ENCODE measurements at places on chromosomes 11 and 22.

GRCh38 chr11:111851067-111851466 is 20.3 kb downstream of the ALG9 start:
- no peak for DNase-seq

GRCh38 chr11:66639066-66639813 is 737 bp downstream of the RBM4 start:
- peak; percentile 33 for DNase-seq

DNA sequence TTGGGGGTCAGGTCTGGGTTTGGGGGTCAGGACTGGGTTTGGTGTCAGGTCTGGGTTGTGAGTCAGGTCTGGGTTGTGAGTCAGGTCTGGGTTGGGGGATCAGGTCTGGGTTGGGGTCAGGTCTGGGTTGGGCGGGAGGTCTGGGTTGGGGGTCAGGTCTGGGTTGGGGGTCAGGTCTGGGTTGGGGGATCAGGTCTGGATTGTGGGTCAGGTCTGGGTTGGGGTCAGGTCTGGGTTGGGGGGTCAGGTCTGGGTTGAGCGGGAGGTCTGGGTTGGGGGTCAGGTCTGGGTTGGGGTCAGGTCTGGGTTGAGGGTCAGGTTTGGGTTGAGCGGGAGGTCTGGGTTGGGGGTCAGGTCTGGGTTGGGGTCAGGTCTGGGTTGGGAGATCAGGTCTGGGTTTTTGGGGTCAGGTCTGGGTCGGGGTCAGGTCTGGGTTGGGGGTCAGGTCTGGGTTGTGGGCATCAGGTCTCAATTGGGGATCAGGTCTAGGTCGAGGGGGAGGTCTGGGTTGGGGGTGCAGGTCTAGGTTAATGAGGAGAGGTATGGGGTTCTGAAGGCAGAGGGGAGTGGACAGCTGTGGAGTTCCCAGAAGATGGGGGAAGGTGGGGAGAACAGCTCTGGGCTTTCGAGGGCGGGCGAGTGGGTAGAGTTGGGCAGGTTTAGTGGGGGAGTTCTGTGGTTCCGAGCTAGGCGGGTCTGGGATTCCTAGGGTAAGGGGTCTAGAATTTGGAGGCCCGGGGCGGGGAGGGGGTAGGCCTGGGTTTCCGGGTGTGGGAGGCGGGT is 629 bp downstream of the TTLL8 start:
- no peak for DNase-seq

DNA sequence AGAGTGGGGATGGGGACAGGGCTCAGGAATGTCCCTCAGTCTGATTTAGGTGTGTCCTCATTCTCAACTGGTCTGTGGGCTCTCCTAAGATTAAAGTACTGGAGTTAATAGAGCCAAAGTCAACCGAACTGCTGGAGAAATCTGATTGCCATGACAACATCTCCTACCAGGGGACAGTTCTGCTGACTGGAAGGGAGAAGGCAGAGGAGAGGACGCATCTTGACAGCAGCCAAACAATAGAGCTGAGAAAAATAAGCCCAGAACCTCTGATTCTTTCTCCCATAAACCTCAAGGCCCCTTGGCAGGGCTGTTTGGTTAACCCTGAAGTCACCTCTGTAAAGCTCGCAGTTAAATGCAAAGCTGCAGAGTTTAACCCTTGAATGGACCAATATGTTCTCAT is 2.8 kb downstream of the KCTD14 start:
- no peak for DNase-seq

GRCh38 chr11:63763496-63764339 is 4.9 kb downstream of the ZFTA start:
- DNase-seq: no peak

DNA sequence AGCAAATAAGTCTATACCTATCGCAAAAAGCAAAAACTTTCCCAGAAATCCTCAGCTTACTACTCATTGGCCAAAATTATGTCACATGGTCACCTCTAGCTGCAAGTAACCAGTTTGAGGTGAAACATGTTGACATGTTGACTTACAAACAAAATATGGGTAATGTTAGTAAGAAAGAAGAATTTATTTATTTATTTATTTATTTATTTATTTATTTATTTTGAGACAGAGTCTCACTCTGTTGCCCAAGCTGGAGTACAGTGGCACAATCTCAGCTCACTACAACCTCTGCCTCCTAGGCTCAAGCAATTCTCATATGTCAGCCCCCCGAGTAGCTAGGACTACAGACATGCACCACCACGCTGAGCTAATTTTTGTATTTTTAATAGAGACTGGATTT is 5.4 kb upstream of the SLC35C1 start:
- DNase-seq: no peak

GRCh38 chr11:70065318-70066135 is 12.6 kb upstream of the ANO1 start:
- no peak for DNase-seq
